ENCODE measurements at places on chromosomes 13 and 19.

DNA sequence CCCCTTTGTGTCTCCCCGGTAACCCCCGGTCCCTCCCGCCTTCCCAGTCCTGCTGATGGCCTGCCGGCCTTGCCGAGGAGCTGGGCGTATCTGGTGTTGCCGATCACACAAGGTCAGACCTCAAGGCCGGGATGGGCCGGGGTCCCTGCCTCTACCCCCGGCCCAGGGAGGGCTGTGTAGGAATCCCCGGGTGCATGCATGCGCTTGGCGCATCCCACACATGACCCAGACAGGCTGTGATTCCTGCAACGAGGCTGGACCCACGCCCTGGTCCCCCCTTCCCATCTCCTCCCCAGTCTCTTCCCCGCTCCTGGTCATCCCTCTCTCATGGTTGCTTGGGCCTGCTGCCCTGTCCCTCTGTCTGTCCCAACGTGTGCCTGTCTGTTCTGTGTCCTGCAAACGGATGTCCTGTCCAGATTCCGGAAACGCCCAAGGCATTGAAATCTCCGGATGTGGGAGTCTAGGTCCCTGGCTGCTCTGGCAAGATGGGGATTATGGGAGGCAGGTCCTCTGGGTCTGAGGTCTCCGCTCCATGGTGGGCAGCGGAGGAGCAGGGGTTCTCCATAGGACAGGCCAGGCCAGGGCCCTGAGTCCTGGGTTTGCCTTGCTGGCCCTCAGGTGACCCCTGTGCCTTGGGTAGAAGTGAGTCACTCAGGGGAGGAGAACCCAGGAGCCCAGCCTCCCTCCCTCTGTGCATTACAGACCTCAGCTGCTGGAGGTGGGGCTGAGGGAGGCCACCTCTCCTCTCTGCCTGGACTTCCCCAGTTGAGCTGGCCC, 1.6 kb downstream of the PKN1 start:
- no peak for DNase-seq

- no peak for DNase-seq
Observed at GRCh38 chr13:80037505-80037888, 303.4 kb downstream of the SPRY2 start.

- no peak for DNase-seq
Observed at GRCh38 chr19:11423791-11424181, 4.7 kb upstream of the RGL3 start.

GRCh38 chr19:3006075-3006767, 22.9 kb downstream of the TLE2 start:
- DNase-seq: no peak

- DNase-seq: no peak
Observed at GRCh38 chr19:33797802-33798671, 1.4 kb downstream of the KCTD15 start.

- peak; percentile 88 for DNase-seq
Observed at GRCh38 chr13:39263033-39263432, 224.8 kb downstream of the NHLRC3 start.

GRCh38 chr13:98738213-98738612, 14.3 kb downstream of the SLC15A1 start:
- DNase-seq: no peak

- no peak for DNase-seq
Observed at GRCh38 chr19:18601875-18602274, 4.7 kb downstream of the CRLF1 start.

GRCh38 chr13:106499896-106500295, 35.6 kb downstream of the EFNB2 start:
- no peak for DNase-seq

DNA sequence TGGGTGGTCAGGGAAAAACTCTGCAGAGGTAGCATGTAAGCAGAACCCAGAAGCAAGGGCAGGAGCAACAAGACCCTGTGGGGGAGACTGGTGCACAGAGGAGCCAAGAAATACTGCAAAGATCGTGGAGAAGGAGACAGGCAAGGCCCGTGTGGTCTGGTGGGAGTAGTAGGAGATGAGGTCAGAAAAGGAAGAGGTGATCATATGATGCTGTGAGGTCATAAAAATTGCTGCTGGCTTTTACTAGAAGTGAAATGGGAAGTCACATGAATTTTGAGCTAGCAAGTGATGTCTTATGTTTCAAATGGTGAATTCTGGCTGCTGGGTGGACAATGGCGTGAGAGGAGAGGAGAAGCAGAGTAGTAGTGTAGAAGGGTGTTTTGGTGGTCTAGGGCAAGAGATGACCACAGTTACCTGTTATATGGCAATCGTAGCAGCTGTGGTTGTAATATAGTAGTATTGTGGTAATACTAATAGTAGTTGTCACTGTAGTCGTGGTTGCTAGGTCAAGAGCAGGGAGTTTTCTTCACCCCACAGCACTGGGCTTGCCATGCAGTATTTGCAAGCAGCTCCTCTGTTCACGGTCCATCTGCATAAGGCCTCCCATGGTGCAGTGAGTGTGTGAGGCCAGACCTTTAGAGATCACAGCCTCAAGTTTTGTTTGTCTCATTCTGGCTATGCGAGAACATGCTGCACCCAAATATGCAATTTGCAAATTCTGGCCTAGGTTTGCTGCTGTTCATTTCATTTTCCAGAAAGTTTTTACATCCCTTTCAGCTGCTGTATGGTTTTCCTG, 205.0 kb downstream of the TSHZ3 start:
- no peak for DNase-seq

- no peak for DNase-seq
Observed at GRCh38 chr13:33204130-33204927, 81.2 kb downstream of the STARD13 start.

DNA sequence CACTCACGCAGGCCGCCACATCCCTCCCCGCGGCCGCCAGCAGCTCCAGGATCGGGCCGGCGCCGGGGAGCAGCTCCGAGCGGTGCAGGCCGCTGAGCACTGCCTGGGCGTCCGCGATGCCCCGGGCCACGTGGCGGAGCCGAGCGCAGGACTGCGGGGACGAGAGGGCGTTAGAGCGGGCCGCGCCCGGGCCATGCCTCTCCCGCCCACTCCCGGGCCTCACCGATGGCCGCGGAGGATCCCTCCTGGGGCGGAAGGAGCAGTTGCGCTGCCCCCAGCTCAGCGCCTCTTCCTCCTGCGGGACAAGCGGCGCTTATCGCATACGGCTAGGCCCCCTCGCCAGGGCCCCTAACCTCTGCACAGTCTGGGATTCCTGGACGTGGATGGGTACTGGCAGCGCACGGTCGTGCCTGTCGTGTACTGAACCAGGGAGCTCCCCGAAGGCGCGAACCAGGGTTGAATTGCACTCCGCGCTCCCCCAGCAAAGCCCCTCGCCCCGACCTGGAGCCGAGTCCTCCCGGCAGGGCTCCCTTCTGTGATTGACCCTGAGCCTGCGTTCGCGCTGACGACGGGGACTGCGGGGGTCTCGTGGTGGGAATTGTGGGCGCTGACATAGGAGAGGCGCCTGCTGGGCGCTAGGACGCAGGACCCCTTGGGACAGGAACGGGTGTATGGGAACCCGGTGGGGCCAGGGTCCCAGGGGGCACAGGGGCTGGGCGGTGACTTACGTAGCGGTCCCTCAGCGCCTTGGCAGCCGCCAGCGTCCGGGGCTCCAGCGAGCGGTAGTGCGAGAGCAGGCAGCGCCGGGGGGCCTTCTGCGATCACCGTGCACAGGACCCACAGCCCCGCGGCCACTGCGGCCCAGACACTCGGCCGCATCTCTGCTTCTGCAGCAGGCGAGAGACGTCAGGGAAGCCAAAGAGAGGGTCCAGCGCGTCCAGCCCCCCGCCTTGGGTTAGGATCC, 673 bp downstream of the IFNL4 start:
- no peak for DNase-seq

GRCh38 chr13:44223770-44224444, 149.7 kb upstream of the SERP2 start:
- no peak for DNase-seq
